ENCODE measurements at places on chromosomes 1 and 21. TPM values are rescaled to one million over a fixed set of nuclear protein-coding genes. Genes with fewer than 3 reads are reported as not detected.

SPRR3 gene
- not detected for total RNA-seq

EDEM3 gene
- total RNA-seq: 29.9 TPM

CD1E gene
- total RNA-seq: not detected

OR2G2 gene
- total RNA-seq: not detected

DMBX1 gene
- total RNA-seq: not detected

DCST1 gene
- total RNA-seq: not detected

TOE1 gene
- 18.6 TPM for total RNA-seq

DEPDC1 gene
- 14.7 TPM for total RNA-seq

MNDA gene
- total RNA-seq: not detected

F13B gene
- total RNA-seq: not detected

KRTAP19-3 gene
- not detected for total RNA-seq

FCRL2 gene
- not detected for total RNA-seq

DNAJC8 gene
- total RNA-seq: 53.6 TPM

UBASH3A gene
- total RNA-seq: not detected

LDLRAD1 gene
- not detected for total RNA-seq

ATP1A4 gene
- total RNA-seq: not detected

OTUD7B gene
- 18.6 TPM for total RNA-seq

S100A7 gene
- total RNA-seq: not detected

PAQR7 gene
- 8.3 TPM for total RNA-seq

CHRM3 gene
- not detected for total RNA-seq

PTPRC gene
- total RNA-seq: not detected

SLC44A5 gene
- under 0.01 TPM for total RNA-seq

PIK3R3 gene
- 9.9 TPM for total RNA-seq

NES gene
- 46.1 TPM for total RNA-seq

NBPF4 gene
- not detected for total RNA-seq

GBP6 gene
- total RNA-seq: not detected

FTCD gene
- not detected for total RNA-seq

GLIS1 gene
- total RNA-seq: 0.28 TPM

GABPA gene
- total RNA-seq: 17.0 TPM

OR1C1 gene
- total RNA-seq: not detected

SCAMP3 gene
- 29.2 TPM for total RNA-seq

STUM gene
- total RNA-seq: not detected

CNR2 gene
- total RNA-seq: not detected

TRAF5 gene
- 13.1 TPM for total RNA-seq

Data from IMR-90 (cell line).